ENCODE measurements at places on chromosomes 5 and 9. TPM values are rescaled to one million over a fixed set of nuclear protein-coding genes. Genes with fewer than 3 reads are reported as not detected.
A peak's percentile ranks its signal among the peaks of the same experiment; 100 is the strongest.

Gene CLINT1
- 69.7 TPM for total RNA-seq

Gene ABLIM3
- total RNA-seq, result not detected

Gene FAM151B
- 1.1 TPM for total RNA-seq

DNA sequence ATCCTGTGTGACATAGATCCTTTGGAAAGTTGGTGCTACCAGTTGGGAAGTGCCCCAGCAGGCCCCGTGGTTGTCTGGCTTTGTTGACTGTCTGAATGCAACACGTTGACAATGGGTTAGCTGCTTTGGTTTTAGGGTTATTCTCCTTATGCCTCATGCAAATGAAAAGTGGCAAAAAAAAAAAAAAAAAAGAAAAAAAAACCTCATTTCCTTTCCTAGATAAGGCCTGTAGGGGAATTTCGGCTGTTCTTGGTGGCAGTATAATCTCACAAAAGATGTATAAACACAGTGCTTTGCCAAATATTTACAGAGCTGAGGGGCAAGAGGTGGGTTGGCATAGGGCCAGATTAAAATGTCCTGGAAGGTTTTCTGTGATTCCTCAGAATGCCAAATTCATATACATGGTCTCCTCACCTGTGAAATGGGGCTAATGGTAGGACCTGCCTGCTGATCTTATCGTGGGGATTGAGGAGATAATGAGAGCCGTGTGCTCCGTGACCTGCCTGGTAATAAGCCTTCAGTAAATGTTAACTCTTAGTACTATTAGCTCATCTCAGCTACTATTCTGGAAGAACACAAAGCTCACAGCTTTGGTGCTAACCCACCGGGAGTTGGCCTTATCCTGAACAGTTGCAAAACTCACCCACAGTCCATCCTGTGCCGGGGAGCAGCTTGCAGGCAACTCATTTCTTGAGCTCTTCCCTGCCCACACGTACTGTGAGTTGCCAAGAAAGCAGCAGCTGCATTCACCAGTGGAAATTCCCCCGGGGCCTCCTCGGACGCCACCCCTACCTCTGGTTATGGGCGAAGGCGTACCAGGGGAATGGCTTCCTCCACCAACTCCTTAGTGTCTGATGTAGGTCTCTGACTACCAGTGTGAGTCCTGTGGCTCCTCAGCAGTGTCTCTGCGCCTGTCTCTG lies 220.3 kb downstream of the NR3C1 start:
- DNase-seq, result peak; percentile 15

DNA sequence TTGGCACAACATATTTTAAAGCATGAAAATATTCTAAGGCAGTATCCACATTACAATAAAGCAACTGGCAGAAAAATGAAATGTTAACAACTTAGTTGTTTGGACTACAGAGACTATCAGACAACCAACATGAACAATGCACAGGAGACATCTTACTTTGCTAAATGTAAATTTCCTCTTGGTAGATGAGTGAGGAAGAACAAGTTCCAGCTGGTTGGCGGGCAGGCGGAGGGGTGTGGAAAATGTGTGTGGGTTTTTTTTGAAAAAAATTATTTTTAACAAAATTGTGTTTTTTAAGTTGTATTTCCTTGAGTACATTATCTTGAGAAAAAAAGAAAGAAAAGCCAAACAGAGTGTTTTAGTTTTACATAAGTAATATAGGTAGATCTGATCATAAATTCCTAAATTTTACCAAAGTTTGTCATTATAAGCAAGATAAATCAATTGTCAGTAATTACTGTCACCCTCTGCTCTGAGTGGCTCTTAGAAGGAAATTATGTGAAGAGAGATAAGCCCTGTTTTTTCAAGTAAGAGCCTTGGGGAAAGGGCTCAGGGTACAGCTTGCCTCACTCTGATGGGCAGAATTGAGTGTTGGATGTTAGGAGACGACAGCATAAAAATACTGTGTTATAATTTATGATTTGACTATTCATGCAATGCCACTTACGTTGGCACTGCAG lies 42.5 kb downstream of the TMEM167A start:
- no peak for DNase-seq

Gene LRRC70
- 2.3 TPM for total RNA-seq

Gene TOR2A
- 15.8 TPM for total RNA-seq

Gene WNT8A
- not detected for total RNA-seq

DNA sequence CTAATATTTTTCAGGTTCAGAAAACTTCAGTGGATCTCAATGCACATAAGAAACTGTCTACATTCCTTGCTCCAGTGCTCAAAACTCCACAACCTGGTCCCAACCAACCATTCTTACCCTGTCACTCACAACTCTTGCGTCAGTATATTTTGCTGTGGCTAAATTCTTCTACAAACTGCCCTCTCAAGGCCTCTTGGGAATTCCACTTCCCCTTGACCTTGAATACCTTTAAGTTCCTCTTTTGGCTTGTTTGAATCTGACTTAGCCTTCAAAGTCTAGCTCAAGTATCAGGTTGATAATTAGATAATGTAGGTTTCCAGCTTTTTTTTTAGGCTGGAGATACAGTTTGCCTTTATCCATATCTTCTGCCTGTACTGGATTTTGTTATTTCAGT lies 128.3 kb downstream of the SLF1 start:
- peak; percentile 70 for DNase-seq

DNA sequence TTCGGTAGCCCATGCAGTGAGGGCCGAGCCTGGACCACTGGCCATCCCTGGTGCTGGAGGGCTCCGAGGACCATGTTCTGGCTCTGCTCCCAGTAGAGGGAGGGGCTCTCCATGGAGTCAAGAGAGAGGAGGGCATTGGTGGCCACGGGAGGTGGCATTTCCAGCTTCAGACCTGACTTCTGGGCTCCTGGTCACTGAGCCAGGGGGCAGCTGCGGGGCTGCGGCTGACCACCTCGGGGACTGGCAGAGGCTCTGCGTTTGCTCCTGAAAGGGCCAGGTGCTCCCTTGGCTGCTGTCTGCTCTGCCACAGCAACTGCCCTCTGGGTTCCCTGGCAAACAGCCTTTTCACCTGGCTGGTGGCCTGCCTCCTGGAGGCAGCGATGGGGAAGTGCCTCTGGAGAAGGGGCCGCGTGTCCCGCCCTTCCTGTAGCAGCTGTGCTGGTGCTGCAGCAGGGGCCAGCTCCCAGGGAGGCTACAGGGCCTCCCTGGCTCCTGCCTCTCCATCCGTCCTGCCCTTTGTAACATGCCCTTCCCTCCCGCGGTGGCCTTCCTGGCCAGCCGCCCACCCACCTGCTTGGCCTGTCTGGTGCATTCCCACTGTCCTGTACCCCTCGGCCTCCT lies 144.6 kb downstream of the CACNA1B start:
- peak; percentile 23 for DNase-seq

- DNase-seq, result no peak
Observed at GRCh38 chr5:149212198-149212951, 59.3 kb upstream of the AFAP1L1 start.

DNA sequence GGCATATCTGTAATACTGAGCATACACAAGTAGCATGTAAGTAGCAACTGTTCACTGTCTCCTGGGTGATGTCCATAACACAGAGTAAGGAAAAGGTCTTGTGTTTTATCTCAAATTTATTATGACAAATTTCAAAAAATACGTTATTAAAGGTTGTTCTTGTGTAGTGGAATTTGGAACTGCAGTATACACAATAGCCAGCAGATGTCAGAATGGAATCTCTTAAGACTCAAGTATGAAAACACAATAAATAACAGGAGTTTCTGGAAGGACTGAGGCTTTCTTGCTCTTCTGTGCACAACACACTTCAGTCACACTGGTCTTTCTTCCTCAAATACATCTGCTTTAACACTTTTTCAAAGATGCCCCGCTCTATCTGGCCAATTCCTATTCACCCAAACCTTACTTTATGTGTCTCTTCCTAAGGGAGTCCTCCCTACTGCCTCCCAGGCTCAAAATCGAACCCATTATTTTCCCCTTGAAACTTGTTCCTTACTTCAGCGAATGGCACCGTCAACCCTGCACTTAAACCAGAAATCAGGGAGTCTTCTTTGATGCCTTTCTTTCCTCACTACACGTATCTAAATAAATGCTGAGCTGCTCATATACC lies 6.5 kb upstream of the FBXO10 start:
- peak; percentile 60 for DNase-seq

GRCh38 chr5:172002840-172003512 lies 3.5 kb downstream of the FBXW11 start:
- no peak for DNase-seq

GRCh38 chr5:137433539-137433938 lies 65.6 kb downstream of the SPOCK1 start:
- DNase-seq, result no peak

Gene ARHGEF39
- total RNA-seq, result 0.62 TPM

GRCh38 chr5:36502608-36503007 lies 103.8 kb upstream of the SLC1A3 start:
- DNase-seq, result no peak

- DNase-seq, result no peak
Observed at GRCh38 chr5:83689881-83690280, 30.8 kb downstream of the HAPLN1 start.

Gene PTGDS
- not detected for total RNA-seq

Gene ANKRD18B
- not detected for total RNA-seq

Gene SMC5
- 82.1 TPM for total RNA-seq

- DNase-seq, result no peak
Observed at GRCh38 chr5:134794082-134794481, 35.5 kb downstream of the DDX46 start.

Gene CDC25C
- total RNA-seq, result not detected

GRCh38 chr5:32130865-32131264 lies 43.3 kb downstream of the GOLPH3 start:
- DNase-seq, result no peak

DNA sequence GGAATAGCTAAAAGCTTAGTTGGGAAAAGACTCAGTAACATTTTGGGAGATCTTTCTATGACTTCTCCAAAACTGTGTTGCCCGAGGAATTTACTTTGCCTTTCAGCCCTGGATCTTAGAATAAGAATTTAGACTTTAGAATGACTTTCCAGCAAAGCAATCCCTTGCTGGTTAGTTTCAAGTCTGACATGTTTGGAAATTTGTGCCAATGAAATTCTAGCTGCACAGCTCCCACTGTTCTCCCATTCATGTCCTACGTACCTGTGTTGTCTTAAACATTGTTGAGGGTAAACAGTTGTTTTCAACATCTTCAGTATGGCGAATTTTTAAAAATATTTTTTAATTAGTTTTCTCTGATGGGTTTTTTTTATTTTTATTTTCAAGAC lies 111.4 kb downstream of the CCDC192 start:
- no peak for DNase-seq

Gene MPDZ
- total RNA-seq, result not detected

Data from B cell (primary cell).